Putamen (tissue), 1 donor: ENCODE measurements at places on chromosomes 5 and 9.

- peak; percentile 11 for DNase-seq
Measured at GRCh38 chr5:9774472-9775079, 144.4 kb upstream of the TAS2R1 start.

GRCh38 chr9:86771941-86772634 is 175.2 kb downstream of the GAS1 start:
- DNase-seq: no peak

GRCh38 chr9:84822589-84823233 is 153.2 kb downstream of the NTRK2 start:
- no peak for DNase-seq

- DNase-seq: no peak
Measured at GRCh38 chr5:42490831-42491230, 67.6 kb downstream of the GHR start.

GRCh38 chr5:111680737-111681413 is 76.1 kb downstream of the NREP start:
- no peak for DNase-seq
